Stimulated activated memory B cell treated with anti-CD40 and anti-IgM and Interleukin-4, amounts not matched to agents 10 μg/mL and 1 μg/mL and 100 μg/mL, for 72 hours (primary cell): ENCODE measurements at places on chromosomes 7 and 10.

GRCh38 chr10:88361494-88361893 lies 221.6 kb downstream of the RNLS start:
- ATAC-seq = no peak

GRCh38 chr7:115631782-115632181 lies 398.8 kb downstream of the TFEC start:
- no peak for ATAC-seq

DNA sequence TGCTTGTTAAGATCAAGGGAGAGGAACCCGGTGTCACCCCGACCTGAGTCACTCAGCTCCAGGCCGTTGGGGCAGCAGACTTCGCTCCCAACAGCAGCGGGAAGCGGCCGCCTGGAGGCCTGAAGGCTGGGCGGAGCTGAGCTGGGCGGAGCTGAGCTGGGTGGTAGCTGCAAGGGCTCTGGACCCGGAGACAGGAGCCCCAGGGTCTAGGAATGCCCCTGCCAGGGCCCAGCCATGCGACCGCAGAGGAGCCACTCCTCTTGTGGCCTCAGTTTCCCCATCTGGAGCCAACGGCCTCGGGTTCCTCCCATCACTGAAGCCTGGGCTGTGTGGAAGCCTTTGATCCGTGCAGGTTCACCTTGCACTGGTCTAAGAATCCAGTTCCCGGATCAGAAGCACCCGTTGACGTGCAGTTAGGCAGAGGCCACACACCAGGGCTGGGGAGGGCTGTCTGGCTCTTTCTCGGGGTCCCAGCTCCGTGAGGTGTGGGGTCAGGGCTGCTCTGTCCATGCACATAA lies 21.9 kb upstream of the DPYSL4 start:
- ATAC-seq = no peak

DNA sequence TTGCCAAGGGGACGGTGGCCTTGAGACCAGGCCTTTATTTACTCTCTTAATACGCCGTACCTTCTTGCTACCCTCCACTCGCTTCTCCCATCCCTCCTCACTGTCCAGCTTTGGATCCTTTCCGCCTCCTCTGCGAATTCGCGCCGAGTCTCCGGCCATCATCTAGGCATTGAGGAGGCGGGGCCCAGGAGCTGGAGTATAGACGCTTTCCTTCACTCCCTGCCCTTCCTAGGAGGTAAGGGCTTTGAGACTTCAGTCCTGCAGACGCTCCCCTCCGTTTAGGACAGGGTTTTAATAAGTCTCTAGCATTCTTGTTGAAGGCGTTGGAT lies 538 bp downstream of the TFAM start:
- no peak for ATAC-seq

GRCh38 chr7:25750744-25751508 lies 401.1 kb upstream of the NFE2L3 start:
- no peak for ATAC-seq

DNA sequence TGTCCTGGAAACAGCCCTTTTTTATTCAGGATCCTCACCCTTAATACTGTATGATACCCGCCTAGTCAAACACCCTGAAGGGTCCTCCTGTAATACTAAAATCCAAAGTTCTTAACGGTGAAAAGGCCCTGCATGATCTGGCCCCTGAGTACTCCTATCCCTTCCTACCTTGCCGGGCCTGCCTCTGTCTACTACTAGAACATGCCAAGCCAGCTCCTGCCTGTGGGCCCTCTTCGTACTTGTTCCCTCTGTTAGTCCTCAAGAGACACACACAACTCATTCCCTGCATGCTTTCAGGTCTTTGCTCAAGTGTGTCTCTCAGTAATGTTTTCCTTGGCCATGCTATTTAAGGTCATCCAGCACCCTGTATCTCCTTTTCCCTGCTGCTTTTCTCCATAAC lies 5.0 kb upstream of the WAPL start:
- no peak for ATAC-seq

GRCh38 chr7:128402356-128402755 lies 7.4 kb downstream of the IMPDH1 start:
- no peak for ATAC-seq

GRCh38 chr10:7192831-7193361 lies 217.9 kb downstream of the SFMBT2 start:
- ATAC-seq = peak; percentile 99

DNA sequence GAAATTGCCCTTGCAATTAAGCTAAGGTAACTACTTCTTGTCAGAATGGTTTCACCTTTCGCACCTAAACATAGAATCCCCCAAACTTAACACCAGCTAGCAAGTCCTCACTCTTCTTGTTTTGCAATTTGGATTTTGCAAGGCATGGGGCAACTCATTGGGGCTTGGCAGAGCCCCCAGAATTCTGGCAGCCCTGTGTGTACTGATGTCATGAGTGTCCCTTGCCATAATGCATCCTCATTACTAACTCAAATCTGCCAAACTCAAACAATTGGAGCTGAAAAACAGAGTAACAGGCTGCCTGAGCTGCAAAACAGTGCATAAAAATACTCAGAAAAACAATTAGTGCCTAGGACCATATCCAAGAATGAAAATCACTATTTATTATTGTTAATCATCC lies 7.9 kb upstream of the XPNPEP1 start:
- ATAC-seq = no peak

DNA sequence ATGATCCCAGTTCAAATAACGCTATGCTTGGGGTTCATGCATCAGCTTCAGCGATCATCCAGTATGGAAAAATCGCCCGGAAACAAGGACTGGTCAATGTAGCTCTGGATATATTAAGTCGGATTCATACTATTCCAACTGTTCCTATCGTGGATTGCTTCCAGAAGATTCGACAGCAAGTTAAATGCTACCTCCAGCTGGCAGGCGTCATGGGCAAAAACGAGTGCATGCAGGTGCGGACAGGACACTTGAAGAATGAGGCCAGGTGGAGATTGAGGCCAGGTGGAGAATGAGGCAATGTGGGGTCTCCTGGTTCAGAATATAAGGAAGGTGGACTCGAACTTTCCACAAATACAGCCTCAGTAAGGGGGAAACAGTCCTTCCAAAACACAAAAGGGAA lies 105.8 kb downstream of the TRRAP start:
- no peak for ATAC-seq

- ATAC-seq = no peak
These were observed at the start of gene CALHM3 for GRCh38 chr10:103479135-103479534. CALHM3 (minus strand) TSS chr10:103479240; CDS start chr10:103479032, 208 bp downstream.

- ATAC-seq = no peak
These were observed 139.5 kb upstream of the CHST15 start for GRCh38 chr10:124232686-124233545.

DNA sequence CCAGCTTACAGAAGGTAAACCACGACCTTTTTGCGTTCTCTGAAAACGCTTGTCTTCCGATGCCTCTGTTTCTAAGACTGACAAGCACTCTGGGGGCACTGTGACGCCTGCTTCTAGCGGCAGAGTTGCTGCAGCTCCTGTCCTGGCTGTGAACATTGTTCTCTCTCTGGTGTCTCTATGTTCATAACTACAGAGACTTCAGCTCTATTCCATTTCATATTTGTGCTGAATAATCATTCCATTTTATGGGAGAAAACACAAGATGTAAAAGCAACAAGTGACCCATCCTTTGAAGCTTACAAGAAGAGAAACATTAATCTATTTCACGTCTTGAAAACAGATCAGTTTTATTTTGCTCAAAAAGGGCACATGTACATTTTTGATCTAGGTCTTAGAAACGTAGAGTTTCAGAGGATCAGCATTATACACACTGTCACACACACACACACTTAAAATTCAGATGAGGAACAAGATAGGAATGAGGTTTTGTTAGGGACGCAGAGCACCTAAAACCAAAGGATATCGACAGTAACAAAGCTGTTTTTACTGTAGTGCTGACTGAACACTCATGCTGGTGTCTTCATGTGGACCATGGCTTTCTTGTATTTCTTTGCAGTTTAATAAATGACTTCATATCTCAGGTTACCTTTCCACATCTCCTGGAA lies 3.0 kb downstream of the IKZF1 start:
- peak; percentile 28 for ATAC-seq

DNA sequence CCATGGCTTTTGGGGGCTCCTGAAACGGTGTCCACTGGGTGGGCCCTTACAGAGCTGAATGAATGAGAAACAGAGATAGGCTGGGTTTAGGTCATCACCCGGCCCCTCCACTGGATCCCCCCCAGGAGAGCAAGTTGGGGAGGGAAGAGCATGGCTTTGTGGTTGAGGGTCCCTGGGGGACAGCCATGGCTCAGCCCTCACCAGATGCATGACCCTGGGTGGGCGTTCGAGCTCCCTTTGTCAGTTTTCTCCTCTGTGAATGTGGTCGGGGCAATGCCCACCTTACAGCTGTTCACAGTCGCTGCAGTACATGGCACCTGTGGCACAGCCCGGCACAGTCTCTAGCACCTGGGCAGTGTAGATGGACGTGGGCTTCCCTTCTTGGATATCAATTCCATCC lies 40.6 kb upstream of the CXCL12 start:
- ATAC-seq = no peak

DNA sequence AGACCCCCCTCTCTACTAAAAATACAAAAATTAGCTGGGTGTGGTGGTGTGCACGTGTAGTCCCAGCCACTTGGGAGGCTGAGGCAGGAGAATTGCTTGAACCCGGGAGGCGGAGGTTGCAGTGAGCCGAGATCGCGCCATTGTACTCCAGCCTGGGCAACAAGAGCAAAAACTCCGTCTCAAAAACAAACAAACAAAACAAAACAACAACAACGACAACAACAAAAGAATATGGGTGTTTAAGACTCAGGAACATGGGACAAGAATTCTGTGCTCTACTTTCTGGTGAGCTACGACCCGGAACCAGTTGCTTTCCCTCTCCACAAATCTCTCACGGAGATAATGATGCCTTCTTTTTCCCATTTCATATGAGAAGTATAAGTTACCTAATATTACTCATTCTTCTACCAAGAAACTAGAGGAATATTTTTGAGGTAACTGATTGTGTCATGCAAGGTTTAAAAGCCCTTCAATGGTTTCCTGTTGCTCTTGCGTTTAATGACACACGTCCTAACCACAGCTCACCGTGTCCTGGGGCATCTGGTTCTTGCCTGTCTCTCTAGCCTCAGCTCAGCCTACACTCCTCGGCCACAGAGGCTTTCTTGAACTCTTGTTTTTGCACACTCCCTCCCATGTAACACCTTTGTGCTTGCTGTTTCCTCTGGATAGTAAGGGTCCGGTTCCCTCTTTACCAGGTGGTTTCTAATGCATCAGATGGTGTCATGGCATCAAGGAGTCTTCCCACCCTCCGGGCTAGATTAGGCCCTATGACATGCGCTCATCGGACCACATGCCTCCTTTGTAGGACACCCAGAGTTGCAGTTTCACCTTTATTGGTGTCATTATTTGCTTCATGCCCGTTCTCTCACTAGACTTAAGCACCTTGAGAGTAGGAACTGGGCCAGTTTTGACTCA lies 67.5 kb downstream of the PFKFB3 start:
- peak; percentile 90 for ATAC-seq

GRCh38 chr7:103972779-103973434 lies 16.6 kb downstream of the RELN start:
- no peak for ATAC-seq

- ATAC-seq = no peak
These were observed 24.8 kb upstream of the FFAR4 start for GRCh38 chr10:93541402-93542357.

DNA sequence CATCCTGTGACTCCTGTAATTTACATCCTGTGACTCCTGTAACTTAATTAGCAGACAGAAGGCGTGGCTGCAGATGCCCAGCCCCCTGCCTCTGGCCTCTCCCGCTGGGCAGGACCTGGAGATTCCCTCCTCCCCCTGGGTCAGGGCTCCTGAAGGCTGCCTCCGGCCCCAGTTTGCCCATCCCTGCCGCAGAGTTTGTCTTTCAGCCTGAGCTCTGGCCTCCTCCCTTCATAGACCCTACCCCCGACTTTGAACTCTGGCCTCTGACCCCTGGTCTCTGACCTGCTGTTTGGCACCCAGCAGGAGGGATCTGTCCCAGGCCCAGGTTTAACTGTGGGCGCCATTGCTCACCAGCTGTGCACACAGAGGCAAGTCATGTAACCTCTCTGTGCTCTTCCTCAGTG lies 45.6 kb downstream of the ELFN1 start:
- ATAC-seq = no peak

DNA sequence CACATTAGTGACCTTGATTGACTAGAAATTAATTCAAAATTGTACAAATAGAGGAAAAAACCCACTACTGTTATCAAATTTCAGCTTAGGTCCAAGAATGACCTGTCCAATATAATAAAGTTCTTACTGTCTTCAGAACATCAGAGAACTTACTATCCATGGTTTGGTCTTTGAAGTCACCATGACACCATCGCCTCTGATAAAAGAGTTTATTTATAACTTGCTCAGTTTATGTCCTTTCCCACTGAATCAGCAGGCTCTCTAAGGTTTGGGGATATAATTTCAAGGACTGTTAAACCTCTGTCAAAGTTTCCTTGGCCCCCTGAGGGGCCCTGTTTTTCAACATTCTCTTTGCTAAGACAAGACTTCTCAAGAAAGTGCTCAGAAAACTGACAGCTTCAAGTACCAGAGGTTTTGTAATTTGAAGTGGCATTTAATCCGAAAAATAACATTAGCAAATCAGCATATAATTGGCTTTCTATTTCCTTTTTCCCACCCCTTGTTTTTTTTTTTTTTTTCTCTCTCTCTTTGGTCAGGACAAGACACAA lies 191.7 kb upstream of the FERD3L start:
- ATAC-seq = no peak

DNA sequence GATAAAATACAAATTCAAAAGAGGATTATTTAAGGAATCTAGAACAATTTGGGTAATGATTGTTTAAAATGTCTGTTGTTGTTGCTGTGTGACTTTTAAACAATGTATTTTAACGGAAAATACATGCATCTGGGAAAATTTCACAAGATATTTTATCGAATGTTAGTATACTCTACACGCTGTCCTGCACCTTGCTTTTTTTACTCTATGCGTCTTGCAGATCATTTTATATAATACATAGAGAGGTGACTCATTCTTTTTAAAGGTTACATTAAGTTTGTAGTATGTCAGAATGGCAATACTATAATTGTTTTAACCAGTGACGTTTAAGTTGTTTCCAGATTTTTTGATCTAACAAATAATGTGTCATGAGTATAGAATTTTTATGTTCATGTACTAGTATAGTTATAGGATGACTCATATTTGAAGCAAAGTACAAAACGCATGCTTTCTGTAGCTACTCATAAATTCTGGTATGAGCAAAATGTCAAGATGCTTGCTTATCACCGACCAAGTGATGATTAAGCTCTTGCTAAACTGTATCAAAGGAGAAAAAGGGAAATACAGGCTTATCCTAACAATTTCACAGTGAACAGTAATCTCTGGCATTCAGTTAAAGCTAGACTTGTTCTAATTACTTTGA lies 4.9 kb downstream of the DKK1 start:
- no peak for ATAC-seq

GRCh38 chr7:2796358-2797352 lies 47.5 kb downstream of the GNA12 start:
- ATAC-seq = no peak

GRCh38 chr10:21176934-21177480 lies 279.9 kb upstream of the NEBL start:
- no peak for ATAC-seq

DNA sequence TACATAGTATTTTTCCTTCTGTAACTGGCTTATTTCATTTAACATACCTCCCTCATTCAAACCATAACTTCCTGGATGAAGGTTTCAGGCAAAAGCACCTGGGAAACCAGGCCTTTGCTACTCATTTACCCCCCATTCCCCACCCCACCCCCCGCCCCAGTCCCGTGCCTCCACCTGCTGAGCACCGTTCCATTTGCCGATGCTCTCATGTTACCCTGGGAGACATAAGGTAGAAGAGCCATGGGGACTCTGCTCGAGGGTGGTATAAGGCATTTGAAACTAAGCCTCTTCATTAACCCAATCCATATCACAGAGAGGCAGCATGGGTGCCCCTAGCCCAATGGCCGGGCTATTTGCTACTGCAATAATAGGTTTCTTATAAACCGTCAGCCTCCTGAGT lies 22.2 kb upstream of the MCM10 start:
- no peak for ATAC-seq

- no peak for ATAC-seq
These were observed at the start of gene CYP2E1 for GRCh38 chr10:133526957-133527588. CYP2E1 (plus strand) TSS chr10:133527363; CDS start chr10:133527396, 33 bp downstream.
